ENCODE measurements at places on chromosomes 2 and 18.

DNA sequence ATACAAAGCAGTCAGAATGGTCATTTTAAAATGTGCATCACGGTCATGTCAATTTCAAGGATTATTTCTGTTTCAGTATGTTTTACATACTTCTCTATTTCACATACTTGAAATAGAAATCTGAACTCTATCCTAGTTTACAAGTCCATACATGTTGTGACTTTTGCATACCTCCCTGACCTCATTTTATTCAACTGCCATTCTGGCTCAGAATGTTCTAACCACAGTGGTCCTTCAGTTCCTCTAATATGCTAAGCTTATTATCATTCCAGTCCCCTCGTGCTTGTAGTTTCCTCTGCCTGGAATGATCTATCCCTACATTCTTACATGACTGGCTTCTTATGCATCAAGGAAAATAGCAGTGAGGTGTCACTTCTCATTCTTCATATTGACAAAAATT, 295.6 kb downstream of the KIAA1328 start:
- DNase-seq = no peak

- DNase-seq = no peak
Measured at GRCh38 chr2:24909555-24910177, 10.4 kb downstream of the ADCY3 start.

DNA sequence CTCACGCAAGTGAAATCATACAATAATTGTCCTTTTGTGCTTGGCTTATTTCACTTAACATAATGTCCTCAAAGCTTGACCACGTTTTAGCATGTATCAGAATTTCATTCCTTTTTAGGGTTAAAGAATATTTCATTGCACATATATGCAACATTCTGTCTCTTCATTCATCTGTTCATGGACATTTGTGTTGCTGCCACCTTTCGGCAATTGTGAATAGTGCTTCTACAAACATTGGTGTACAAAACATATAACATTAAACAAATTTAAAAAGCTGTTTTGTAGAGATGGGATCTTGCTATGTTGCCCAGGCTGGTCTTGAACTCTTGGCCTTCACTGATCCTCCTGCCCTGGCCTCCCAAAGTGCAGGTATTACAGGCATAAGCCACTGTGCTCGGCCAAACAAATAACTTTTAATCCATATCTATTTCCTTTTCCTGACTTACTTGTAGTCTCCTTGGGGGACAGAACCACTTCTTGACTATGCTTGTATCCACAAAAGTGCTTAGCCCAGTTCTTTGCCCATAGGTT, 209.3 kb downstream of the SLC4A3 start:
- no peak for DNase-seq

- DNase-seq = no peak
Measured at GRCh38 chr2:204250692-204251091, 294.6 kb upstream of the PARD3B start.

GRCh38 chr2:38164881-38165280, 88.9 kb upstream of the CYP1B1 start:
- no peak for DNase-seq

- no peak for DNase-seq
Measured at GRCh38 chr18:58785171-58785805, 79.4 kb upstream of the ZNF532 start.

GRCh38 chr2:119421304-119421703, 10.3 kb upstream of the TMEM37 start:
- DNase-seq = no peak

- no peak for DNase-seq
Measured at GRCh38 chr2:165281387-165281786, 42.2 kb downstream of the SCN2A start.

DNA sequence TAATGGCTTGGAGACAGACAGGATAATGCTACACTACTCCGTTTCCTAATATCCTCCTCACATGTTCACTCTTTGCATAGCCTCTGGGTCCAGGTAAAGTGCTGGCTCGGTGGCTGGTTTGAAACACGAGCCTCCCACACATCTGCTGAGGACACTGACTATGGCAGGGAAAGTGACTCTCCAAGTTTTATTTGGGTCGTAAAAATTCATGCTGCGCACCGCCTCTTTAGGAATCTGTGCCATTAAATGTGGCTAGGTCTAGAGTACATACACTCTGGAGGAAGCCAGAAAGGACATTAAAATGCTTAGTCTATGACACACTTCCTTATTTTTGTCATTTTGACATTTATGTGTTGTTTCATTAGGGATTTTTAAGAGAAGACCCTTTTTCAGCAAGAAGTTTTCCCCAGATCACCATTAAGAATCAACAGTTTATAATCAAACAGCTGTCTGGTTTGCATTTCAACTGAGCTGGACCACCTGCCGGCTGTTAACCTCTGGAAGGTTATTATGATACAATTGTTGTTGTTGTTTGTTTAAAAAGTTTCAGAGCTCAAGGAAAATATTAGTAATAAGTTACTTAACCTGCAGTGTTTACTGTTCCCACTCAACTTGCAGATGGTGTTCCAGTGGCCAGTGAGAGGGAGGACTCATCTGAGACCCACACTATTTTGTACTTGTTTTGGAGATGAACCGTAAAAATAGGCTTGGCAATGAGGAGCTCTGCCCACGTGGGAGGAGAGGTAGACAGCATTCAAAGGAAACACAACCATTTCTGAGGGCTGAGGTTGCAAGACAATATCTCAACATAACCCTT, 443.3 kb upstream of the MEIS1 start:
- no peak for DNase-seq

DNA sequence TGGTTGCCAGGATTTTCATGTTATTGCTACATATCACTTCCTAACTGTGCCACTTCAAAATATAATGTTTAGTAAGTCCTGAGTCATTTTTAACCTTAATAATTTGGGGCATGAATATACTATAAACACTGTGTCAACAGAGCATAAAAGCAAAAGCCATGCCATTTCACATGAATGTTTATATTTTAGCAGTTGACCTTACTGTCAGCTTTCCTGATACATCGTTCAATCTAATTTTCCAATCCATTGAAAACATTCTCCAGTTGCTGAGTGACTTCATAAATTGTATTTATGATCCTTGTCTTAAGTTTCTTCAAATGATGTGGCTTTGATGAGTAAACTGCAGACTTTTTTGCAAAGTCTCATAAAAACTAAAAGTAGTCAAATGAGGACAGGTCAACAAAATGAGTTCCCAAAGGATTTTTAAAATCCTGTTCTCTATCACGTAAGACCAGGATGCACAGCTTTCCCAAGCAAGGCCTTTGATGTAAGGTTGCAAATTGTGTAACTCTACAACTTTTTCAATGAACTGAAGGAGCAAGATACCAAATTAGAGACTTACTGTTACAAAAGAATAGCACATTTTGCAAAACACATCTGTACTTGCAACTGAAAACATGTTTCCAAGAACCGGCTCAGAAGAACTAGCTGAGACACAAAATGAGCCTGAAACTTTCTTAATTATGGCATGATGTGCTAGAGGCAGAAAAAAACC, 117.7 kb downstream of the SATB2 start:
- DNase-seq = no peak

DNA sequence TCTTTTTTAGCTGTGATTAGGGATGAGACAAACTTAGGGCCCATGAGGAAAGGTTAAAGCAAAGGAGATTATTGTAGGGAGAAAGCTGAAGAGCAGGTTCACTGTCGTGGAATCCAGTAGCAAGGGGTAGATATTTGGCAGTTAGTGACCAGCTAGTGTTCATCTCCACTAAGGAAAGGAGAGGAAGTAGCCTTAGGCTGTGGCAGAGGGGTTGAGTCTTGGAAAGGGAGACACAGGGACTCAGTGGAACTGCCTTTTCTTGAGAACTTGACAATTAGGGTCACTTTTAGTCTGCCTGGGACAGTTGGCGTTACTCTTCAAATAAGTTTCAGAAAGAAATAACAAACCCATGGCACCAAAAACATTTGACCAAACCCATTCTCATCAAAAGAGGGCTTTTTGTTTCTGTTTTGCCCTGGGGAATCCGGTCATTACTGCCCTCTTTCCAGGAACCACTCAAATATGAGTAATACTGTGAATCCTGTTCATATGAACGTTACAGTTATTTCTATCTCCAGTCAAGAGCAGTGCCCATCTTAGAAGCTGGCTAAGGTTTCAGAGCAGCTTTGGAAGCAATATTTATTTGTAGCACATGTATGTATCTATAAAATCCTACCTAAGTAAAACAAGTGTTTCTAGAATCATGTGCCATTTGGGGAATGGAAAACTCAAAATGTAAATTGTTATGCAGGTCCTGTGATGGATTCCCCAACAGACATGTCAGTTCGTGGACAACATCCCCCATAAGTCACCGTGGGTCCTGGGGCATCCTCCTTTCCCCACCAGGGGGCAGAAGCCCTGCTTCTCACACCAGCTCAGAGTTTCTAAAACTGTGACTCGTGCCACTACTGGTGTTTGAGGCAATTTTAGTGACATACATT, 77.3 kb upstream of the PHLPP1 start:
- peak; percentile 14 for DNase-seq

DNA sequence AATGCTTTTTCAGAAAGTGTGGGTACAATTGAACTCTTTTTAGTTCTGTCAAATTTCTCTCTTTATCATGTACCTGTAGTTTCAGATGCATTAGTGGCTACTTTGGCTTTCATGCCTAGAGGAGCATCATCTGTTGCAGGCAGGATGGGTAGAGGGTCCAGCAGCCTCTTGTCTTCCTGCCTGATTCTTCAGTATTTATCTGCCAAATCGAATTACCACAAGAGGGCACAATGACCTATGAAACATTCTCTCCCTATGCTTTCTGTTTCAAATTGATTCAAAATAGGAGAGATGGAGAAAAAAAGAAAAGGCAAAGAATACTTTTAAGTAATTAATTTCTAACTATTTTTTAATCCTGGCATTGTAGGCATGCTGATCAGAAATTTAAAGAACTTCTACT, 477.2 kb downstream of the TRIB2 start:
- DNase-seq = no peak

- DNase-seq = no peak
Measured at GRCh38 chr2:150138587-150138986, 348.9 kb downstream of the RND3 start.

- no peak for DNase-seq
Measured at GRCh38 chr2:18855027-18855426, 265.7 kb upstream of the NT5C1B start.

DNA sequence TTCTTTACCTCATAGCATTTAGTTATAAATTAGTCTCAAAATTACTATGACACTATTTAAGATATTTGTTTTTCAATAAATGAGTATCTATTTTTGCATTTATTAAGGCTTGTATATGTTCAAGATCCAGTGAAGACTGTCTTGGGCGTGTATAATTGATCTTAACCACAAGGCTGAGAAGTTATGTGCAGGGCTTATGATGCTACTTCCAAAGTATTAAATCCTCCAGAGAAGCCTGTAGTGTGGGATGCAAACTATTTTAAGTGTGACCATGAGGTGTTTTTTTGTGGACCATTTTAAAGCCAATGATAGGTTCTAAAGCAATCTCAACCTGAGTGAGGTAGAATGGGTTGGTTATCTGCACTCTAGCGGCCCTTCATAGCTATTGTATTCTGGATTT, 219.9 kb downstream of the ZNF407 start:
- no peak for DNase-seq

GRCh38 chr2:224666951-224667553, 49.1 kb downstream of the CCDC195 start:
- DNase-seq = no peak

DNA sequence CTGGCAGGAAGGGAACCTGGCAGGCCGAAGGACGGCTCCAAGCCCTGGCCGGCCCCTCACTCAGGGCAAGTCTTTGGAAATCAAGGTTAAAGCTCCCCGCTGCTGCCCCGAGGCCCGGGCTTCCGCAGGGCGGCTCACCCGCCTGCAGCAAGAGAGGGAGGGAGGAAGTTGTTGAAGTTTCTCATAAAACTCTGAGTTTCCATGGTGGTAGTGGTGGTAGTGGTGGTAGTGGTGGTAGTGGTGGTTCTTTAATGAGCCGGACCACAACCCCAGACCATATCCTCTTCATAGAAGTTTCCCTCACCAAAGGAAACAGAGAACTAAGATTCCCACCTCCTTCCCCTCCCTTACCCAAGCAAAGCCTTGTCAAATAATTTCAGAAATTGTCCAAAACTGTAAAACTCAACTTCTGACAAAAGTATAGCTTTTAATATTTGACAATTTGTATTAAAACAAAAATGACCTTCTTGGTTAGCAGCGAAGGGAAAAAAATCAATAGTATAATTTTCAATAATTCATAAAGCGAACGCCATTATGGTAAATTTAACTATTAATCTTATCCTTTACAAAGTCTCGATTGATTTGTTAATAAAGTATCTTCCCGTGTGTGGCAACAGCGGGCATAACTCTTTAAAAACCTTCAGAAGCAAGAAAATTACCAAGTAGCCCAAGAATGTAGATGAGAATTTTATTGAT, 1.5 kb upstream of the HOXD10 start:
- DNase-seq = no peak

DNA sequence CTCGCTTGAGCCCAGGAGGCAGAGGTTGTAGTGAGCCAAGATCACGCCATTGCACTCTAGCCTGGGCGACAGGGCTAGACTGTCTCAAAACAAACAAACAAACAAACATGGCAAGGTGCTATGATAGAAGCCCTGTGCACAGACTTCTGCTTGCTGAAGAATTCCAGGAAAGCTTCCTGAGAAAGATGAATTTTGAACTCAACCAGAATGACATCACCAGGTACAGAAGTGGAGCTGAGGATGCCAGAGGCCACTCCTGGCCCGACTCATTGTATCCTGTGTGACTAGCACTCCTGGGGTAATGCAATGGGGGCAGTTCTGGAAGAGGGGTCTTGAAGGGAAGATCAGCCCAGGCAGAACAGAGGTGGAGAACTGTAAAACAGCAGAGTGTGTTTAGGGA, 22.0 kb upstream of the PNPT1 start:
- DNase-seq = no peak

GRCh38 chr18:67733088-67733487, 216.6 kb upstream of the DSEL start:
- DNase-seq = no peak

- no peak for DNase-seq
Measured at GRCh38 chr18:69874058-69874457, 73.6 kb downstream of the CD226 start.

DNA sequence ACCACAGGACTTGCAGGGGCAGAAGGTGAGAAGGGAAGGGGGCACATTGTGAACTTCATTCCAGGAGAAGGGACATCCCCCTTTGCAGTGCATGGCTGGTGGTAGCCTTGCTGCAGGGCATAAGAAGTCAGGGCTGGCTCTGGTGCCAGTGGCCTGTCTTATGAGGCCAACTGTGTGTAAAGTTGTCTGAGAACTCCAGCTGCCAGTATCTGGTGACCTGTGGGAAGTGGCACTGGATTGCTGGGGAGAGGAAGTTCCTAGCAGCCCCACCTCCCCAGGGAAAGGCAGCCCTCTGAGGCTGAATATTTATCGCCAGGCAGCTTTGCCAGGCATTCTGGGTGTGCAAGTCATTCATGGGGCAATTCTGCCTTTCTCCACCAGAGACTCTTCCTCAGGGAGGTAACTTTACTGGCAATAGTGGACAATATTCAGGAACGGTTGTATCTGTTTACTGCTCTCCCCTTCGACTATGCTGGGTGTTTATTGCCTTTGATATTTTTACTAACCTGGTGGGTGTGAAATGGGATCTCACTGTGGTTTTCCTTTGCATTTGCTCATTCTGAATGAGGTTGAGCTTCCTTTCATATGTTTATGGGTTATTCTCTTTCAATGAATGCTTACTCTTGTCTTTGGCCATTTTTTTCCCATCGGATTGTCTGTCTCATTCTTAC, 12.3 kb downstream of the TRPM8 start:
- DNase-seq = no peak

GRCh38 chr2:59181347-59181746, 940.2 kb upstream of the FANCL start:
- no peak for DNase-seq

Data from activated gamma-delta T cell treated with anti-CD3 and anti-CD28 coated beads, Interleukin-2, amount 50 U/mL, for 16 hours (primary cell).